ENCODE measurements at places on chromosomes 7 and 10.

DNA sequence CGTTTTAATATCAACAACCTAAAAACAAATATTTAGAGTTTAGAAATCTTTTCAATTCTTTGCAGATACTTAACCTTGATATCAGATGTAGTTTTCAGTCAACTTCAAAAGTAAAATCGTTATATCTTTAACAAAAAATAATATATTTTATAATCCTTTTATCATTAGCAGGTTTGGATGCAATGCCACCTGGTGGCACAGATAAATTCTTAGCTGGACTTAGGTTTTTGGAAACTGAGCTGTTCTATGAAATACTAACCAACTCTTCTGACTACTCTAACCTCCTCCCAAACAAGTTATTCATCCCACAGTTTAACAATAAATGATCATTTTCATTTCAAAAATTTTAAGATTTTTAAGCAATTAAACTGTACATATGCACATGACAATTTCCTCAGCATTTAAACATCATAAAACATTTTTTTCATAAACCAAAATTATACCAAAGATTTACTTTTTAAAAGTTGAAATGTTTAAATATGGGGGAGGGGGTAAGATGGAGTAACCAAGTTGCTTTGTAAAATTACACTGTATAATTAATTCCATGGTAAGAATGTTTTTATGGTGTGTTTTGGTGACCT is 56.9 kb downstream of the HIBADH start:
- DNase-seq: peak; percentile 40

DNA sequence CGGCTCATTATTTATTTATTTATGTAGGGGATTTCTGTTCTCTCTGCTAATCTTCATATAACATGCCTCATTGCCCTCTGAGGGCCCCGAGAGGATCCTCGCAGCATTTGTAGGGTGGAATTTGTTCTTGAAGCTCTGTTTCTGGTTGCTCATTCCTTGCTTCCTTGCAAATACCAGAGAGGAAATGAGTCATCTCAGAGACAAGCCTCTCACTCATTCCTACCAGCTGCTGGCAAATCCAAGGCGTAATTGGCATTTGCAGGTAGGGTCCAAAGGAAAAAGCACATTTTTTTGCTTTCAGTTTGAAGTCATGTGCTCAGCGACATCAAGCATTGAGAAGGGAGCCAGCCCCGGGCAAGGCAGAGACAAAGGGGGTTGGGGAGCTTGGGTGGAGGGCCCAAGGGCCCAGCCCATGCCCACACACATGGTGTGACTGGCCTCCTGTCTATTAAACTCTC is 501.6 kb downstream of the GALNT17 start:
- no peak for DNase-seq

- no peak for DNase-seq
Observed at GRCh38 chr7:50507898-50508470, 57.2 kb downstream of the DDC start.

GRCh38 chr10:52570490-52570889 is 202.1 kb downstream of the MBL2 start:
- DNase-seq: no peak

All from NCI-H226 (cell line).